ENCODE measurements at places on chromosomes 13 and 19.

GRCh38 chr19:30882411-30883005, 466.7 kb downstream of the TSHZ3 start:
- no peak for DNase-seq

DNA sequence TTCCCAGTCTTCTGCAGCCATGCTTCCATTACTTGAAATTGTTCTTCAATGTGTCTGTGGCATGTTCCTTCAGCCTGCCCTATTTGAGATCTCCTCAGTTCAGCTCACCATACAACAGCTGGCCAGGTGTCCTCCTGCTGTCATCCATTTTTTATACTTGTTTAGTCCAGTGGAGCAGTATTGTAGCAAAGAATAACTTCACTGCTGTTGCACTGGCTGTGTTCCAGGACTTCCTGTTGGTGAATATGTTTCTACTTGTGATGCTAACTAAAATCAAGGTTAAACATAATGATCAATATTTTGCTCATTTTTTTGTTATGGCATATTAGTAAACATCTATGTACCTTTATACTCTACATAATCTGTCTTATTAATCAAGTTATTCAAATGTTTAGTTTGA, 1394.1 kb downstream of the PCDH9 start:
- DNase-seq: no peak

GRCh38 chr19:41887711-41888382, 4.9 kb downstream of the ARHGEF1 start:
- no peak for DNase-seq

- no peak for DNase-seq
These were observed 813.6 kb upstream of the MIR17HG start for GRCh38 chr13:90533866-90534265.

DNA sequence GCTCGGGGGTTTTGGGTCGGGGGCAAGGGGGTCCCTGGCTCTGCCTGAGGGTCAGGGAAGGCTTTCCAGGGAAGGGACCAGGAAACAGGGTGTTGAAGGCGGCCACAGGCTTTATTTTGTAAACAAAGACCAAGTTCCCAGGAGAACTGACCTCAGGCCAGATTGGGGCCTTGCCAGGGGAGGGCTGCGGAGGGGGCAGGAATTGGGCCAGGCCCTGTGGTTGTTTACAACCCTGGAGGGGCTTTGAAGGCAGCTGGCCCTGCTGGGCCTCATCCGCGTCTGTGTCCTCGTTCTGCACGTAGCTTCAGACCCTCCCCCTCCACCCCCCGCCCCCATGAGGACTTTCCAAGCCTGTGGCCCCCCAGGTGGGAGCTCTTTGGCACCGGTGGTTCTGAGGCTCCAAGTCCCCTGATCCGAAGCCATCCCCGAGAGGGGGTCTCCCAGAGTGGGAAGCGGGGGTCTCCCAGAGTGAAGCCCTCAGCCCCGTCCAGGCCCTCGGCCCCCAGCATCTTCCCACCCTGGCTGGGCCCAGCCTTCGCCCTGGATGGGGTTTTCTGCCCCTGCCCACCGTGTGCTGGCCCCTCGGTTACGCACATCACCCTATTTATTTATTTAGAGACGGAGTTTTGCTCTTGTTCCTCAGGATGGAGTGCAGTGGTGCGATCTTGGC, 13.5 kb upstream of the BSG start:
- DNase-seq: no peak

DNA sequence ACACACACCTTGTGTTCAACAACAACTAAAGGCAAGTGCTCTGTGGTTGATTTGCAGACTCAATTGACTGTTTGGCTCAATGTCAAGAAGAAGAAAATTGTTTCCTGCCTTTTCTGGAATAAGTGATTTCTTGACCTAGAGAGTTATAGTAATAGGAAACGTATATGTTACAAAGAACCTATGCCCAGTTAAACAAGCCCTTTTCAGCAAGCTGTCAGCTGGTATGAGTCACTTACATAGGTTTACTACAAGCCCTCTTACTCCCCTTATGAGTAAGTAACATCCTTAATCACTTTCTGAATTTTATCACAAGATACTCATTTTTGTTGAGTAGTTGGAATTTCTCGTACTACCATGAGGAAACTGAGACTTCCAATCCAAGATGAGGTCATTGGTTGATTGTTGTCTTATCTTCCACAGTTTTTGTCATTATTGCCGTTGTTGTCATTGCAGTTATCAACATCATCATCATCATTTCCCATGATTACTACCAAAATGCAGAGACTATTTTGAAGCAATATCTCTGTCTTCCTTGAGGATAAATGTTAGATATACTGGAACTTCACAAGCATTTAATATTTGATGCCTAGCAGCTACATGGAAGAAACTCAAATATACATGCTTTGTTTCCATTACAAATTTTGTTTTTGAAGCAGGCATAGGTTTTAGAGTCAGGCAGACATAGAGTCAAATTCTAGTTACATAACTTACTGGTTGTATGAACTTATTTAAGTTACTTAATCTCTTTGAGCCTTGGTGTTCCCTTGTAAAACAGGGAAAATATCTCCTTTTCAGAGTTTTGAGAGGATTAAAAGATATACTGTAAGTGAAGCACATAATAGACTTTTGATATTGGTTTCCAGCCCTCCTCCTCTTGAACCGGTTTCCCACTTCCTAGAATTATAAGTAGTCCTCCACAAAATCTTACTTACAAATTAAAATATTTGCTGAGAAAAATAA, 106.0 kb downstream of the RAP2A start:
- no peak for DNase-seq

GRCh38 chr13:79508224-79508961, 27.4 kb downstream of the NDFIP2 start:
- no peak for DNase-seq

- peak; percentile 55 for DNase-seq
These were observed at the start of gene ABCC4 for GRCh38 chr13:95301183-95301967. TSS of gene ABCC4 (minus strand) at chr13:95301451. CDS start at chr13:95301314, 137 bp downstream.

- DNase-seq: no peak
These were observed 18.7 kb upstream of the ZNF888 start for GRCh38 chr19:52941941-52942385.

GRCh38 chr19:43774103-43774939, 6.5 kb downstream of the KCNN4 start:
- DNase-seq: peak; percentile 72

DNA sequence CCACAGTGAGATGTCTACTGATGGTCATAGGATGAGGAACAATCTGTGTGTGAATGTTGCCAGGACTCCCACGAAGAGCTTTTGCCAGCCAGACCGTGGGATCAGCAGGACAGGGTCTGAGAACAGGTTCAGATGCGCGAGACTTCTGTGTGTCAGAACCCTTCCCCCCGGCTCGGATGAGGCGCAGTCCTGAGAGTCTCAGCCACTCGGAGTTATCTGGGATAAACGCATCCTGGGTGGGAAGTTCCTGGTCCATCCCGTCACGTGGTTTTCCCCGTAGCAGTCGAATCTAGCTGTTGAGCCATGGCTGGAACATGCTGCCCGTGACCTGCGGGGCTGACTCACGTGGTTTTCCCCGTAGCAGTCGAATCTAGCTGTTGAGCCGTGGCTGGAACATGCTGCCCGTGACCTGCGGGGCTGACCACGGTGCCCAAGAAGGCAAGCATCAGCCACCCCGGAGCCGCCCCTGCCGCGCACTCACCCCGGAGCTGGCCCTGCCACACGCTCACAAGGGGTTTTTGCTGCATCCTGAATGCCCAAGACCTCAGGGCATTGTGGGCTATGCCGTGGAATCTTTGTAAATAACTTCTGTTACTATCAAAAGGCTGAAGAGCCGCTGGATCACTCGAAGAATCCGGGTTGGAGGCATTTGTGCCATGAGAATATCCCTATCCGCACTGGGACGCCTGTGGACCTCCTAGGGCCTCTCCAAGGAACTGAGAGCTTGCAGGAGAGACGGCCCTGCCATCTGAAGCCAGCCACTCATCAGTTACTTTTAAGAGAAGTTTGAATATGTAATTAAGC, 130.8 kb upstream of the MCF2L start:
- no peak for DNase-seq

DNA sequence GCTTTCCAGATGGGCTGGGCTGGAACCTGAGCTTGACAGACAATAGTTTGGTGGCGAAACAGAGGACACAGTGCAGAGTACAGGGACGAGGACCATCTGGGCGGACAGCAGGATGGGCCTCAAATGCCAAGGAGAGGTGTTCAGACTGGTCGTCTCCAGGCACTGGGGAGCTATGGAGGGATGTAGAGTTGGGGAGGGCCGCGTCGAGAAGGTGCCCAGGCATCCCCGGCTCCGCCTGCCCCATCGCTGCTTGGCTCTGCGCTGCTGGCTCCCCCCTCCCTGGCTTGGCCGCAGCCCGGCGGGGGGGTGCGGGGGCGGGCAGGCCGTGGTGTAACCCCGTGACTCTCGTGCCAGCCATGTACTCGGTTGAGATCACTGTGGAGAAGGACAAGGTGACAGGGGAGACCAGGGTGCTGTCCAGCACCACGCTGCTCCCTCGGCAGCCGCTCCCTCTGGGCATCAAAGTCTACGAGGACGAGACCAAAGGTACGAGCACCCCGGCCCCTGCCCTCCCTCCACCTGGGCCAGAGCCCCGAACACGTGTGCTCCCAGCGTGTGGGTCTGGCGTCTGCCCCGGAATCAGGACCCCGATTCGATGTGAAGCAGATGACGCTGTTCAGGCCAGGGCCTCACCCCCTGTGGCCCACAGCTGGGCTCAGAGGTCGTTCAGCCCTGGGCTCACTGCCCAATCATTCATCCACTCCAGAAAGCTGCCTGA, 10.8 kb upstream of the MISP start:
- no peak for DNase-seq

Data from neural crest cell (in vitro differentiated cells).